ENCODE measurements at places on chromosomes 5 and 9.

GRCh38 chr5:136137497-136138220, 5.0 kb downstream of the SMAD5 start:
- no peak for DNase-seq

DNA sequence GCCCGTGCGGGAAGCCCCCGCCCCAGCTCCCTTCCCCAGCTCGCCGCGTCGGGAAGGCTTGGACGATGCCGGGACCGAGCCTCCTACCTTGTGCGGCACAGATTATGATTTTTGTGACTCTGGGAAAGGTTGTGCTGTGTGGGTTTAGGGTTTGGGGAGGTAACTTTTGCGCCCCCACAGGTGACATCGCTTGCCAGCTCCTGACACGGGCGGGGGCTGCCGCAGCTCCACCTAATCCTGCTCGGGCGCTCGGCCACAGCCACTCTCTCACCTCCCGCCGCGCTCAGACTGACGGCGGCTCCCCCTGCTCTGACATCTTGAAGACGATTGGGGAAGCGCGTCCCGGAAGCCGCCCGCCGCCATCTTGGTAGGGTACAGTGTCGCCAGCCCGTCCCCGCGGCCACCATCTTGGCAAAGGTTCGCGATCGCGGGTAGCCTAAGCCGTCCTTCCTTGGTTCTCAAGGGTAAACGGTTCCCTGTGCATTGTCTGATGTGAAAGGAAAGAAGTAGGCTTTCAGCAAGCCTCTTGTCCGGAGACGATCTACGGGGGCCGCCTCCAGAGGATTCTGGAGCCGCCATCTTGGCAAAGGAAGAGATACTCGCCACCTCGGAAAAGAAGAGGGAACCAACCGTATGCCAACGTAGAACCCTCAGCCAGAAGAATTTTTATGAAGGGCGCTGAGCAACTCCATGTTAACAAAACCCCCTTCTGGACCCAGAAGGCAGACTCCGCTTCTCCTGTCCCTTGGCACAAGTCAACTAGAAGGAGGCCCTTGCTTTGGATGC, 1.8 kb upstream of the NR3C1 start:
- peak; percentile 78 for DNase-seq

- no peak for DNase-seq
These were observed 946 bp downstream of the ADCY2 start for GRCh38 chr5:7396713-7397454.

DNA sequence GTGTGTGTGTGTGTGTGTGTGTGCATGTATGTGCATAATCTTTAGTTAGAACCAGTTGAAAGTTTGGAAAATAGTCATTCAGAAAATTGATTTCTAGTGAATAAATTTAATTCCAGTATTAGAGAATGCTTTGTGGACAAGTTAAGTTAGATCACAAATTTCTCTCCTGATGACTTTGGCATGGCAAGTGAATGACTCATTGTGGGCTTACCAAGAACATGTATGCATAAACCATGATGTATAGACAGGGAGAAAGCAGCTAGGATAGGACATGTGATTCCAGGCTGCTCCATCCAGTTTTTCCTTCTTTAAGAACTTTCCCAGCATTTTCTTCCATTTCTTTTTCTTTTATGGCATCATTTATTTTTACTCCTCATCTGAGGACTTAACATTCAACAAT, 85.7 kb upstream of the SGCD start:
- no peak for DNase-seq

GRCh38 chr5:82295144-82295543, 17.0 kb upstream of the RPS23 start:
- no peak for DNase-seq

GRCh38 chr5:139700711-139701055, 52.5 kb downstream of the CXXC5 start:
- no peak for DNase-seq
